ENCODE measurements at places on chromosomes 5 and 9.
A peak's percentile ranks its signal among the peaks of the same experiment; 100 is the strongest.

DNA sequence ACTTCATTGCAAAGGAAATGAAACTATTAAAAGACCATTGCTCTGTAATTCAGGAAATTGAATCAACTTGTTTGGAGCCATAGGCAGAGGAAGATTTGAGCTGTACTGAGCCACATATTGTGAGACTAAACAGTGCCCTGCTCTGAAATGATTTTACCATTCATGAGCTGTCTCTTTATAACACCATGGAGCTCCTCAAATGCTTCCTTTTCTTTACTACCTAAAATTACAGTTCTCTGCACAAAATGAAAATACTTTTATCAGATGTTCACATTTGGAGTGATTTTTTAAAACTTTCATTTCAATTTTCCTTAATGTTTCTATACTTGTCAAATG, 97.9 kb downstream of the NLN start:
- no peak for DNase-seq

DNA sequence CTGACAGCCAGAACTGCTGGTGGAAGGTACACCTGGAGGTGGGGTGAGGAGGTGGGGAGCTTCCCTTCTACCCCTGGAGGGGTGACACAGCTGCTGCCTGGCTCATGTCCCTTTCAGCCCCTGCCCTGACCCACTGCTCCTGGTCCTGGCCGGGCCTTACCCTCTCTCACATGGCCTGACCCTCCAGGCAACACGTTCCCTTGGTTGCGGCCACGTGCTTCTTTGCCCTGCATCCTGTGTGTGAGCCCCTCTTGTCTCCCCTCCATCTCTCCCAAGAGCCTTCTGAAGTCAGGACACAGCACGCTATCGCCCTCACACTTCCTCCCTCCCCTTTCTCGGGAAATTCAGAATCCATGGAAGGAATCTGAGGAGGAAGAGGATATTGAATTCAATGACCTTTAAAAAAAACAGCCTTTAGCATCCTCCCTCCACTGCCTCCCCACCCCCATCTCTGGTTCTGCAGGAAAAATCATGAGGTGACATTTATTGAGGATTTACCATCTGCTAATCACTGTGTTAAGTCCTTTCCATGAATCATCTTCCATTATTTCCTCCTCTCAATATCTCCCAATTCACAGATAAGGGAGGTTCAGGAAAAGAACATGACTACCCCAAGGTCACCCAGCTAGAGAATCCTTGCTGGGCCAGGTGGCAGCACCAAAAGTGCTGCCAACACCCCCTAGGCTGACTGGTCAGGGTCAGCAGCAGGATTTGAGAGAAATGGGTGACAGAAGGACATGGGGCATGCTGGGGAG, 8.3 kb downstream of the AQP3 start:
- no peak for DNase-seq

DNA sequence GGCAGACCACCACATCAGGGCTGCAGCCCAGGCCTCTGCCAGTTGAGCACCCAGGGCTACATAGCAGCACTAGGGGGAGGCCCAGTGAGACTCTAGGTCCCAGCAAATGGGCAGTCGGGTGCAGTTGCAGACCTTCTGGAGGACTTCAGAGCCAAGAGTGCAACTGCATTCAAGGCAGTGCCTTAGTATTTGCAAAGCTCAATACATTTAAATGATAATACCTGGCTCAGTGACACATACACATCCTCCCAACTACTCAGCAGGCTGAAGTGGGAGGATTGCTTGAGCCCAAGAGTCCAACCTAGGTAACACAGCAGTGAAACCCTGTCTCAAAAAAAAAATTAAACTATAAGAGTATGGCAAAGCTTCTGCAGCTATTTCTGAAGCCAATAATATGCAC, 38.6 kb upstream of the TMOD1 start:
- DNase-seq = no peak

DNA sequence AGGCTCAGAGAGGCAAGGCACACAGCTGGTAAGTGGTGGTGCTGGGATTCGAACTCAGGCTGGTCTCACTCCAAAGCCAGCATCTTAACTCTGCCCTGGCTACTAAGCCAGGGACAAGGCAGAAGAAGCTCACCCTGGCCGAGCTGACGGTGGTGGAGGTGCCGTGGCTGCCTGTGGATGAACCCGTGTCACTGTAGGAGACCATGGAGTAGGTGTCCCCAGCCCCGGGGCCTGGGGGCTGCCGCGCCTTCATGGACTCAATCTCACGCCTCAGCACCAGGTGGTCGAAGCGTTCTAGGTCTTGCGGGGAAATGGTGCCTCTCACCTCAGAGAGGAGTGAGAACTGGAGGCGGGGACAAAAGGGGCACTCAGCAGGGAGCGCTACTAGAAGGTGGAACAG, 35.4 kb upstream of the AKNA start:
- DNase-seq = no peak

- DNase-seq = peak; percentile 59
These were observed 1111.8 kb downstream of the TAF11L14 start for GRCh38 chr5:18745988-18746615.

Measured in CD4-positive, alpha-beta T cell treated with Interferon alpha-2 for 1 hour (primary cell).